CD8-positive, alpha-beta memory T cell (primary cell): ENCODE measurements at places on chromosomes 6 and 20. TPM values are rescaled to one million over a fixed set of nuclear protein-coding genes. Genes with fewer than 3 reads are reported as not detected.
A peak's percentile ranks its signal among the peaks of the same experiment; 100 is the strongest.

- no peak for DNase-seq
Measured at GRCh38 chr20:37892001-37892400, 10.9 kb upstream of the VSTM2L start.

- DNase-seq, result peak; percentile 75
Measured at GRCh38 chr6:24720131-24720603, 1.2 kb upstream of the C6orf62 start.

The DLK2 gene
- 1.9 TPM for total RNA-seq

The ENPP3 gene
- total RNA-seq, result 1.2 TPM

GRCh38 chr20:31675828-31676608 lies 38.3 kb downstream of the COX4I2 start:
- peak; percentile 52 for DNase-seq

DNA sequence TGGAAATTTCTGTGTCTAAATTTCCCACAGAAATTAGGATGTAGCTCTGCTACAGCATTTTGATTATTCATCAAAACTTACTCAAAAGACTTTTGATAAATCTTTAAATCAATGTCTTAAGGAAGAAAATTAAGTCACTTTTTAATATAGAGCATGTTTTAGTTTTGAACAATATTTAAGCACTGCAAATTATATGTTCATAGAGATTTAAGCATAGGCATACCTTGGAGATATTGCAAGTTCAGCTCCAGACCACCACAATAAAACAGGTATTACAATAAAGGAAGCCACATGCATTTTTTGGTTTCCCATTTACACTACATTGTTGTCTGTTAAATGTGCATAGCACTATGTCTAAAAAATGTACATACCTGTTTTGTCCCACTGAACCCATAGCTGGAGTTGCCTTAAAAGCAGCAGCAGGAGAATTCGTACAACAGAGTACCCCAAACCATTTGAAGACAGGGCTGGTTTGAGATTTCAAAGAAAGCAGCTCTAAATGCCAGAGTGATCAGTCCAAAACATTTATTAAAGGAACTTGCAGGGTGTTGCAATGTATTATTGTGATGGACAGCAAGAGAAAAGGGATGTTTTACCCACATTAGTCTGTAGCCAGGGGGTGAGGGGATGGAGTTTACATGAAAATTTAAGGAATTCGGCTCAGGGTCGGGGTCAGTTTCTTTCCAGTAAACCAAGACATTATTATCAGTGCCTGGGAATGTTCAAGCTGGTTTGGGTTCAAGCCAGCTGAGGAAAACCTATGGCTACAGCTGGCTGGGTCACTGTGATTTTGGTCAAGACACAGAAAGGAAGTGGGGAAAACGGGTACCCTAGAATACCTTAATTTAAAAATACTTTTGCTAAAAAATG lies 6.3 kb upstream of the LOC128125822 start:
- no peak for DNase-seq

GRCh38 chr6:166743406-166744222 lies 116.6 kb upstream of the RPS6KA2 start:
- no peak for DNase-seq

GRCh38 chr6:143937668-143937970 lies 70.4 kb downstream of the PLAGL1 start:
- no peak for DNase-seq

The ZSCAN23 gene
- 1.3 TPM for total RNA-seq

- DNase-seq, result no peak
Measured at GRCh38 chr6:90386399-90387382, 90.0 kb upstream of the BACH2 start.

- DNase-seq, result peak; percentile 23
Measured at GRCh38 chr6:133951881-133952814, 876 bp upstream of the TBPL1 start.

The CST4 gene
- not detected for total RNA-seq

The SAMD10 gene
- total RNA-seq, result 19.3 TPM

The TBC1D32 gene
- 4.9 TPM for total RNA-seq

The LAMA2 gene
- total RNA-seq, result 0.09 TPM

DNA sequence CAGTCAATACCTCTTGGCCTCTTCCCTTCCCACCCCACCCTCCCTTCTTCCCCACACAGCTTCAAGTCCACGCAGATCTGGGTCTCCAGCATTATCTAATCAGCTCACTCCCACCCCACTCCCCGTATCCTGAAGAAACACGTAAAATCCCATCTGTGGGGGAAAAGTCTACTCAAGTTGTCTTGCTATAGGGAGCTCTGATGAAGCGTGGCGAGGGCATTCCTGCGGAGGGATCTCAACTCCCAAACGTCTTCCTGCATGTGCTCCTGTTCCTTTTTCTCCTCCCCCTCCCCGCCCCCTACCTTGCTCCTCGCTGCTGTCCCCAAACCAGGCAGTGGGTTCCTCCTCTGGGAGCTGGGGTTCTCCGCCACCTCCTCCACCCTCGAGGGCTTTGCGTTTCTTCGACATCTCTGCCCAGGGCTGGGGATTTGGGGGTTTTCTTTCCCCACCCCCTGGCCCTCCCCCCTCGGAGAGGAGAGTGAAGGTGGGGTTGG lies 181.8 kb downstream of the TBXT start:
- DNase-seq, result no peak

DNA sequence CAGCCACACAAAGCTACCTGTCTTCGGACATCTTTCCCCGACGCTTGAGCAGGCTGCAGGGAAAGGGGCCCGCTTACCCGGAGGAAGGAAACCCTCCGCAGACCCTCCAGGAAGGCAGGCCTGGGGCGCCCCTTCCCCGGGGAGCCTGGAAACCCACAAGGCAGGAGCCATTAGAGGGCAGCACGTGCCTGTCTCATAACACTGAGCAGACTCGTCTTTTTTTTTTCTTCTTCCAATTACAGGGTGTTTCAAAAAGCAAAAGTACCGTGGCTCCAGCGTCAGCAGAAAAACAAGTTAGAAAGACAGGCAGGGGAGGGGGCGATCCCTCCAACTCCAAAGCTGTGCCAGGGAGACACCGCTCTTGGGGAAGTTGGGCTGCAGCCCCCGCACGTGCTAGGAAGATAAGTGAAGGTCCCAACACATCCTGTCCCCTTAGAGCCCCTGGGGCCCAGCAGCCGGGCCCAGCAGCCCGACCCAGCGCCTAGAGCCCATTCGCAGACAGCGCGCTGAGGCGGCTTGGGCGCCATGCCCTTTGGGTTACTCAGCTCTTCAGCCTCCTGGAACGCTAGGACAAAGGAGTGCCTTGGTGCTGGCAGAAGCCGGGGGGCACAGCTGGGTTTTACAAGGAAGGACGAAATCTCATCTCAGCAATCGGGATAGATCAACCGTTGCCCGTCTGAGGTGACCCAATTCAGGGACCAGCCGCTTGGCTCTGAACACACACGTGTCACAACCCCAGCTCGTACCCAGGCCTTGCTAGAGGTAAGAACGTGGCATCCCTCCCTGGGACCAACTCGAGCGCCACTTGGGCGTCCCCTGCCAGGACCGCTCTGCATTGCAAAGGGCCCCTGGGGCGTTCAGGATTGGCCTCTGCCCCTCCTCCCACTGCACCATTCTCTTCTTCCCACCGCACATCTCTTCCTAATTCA lies 136.3 kb downstream of the LY86 start:
- DNase-seq, result no peak

The TRAPPC3L gene
- total RNA-seq, result not detected

- no peak for DNase-seq
Measured at GRCh38 chr6:63140692-63141318, 70.5 kb upstream of the FKBP1C start.

The COX4I2 gene
- not detected for total RNA-seq

DNA sequence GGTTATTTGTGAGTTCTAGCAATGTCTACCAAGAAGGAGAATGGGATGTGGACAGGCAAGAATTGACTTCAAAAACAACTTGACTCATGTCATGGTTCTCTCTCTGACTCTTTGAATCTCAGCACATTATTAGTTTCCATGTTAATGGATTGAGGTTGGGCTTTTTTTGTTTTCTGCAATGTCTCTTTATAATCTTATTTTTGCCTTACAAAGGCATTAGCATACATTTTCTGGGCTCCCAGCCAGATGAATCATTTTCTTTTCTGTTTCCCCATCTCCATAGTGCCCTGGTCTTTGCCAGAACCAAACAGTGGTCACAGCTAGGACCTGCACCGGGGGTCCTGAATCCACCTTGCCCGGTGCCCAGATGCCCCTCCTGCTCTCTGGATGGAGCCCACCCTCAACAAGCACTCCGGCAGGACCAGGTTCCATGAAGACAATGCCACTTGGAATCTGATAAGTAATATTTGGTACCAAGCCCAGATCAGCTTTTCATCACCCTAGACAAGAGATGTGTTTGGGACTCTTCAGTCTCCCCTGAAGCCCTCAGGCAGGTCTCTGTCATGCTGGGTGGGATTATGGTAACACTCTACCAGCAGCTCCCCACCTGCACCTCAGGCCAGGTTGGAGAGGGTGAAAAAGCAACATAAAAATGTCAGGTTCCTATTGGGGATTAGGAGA lies 266.7 kb upstream of the SULF2 start:
- no peak for DNase-seq

DNA sequence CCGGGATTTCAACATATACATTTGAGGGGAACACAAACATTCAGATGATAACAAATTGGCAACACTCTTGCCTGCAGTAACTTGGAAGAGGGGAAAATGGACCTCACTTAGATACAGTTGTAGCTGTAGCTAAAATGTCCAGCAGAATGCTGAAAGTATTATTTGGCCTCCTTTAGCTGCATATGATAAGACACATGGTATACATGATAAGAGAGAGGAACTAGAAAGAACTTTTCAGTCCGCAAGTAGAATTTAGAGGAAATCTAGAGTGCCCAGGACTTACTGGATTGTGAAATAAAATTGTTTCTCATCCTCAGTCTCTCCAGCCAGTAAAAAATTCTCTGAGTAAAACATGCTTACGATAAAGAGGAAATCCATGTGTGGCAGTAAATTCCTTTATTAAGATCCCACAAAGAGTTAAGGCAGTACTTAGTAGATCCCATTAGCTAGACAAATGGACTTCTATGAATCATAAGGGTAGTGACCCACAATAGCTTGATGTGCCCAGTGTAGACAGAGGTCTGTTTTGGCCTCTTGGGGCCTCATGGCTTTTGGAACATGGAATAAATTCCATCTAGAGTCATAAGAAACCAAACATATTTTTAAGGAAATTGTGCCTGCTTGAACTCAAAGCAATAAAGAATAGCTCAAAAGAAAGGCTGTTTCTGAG lies 87.9 kb upstream of the RBM24 start:
- no peak for DNase-seq

DNA sequence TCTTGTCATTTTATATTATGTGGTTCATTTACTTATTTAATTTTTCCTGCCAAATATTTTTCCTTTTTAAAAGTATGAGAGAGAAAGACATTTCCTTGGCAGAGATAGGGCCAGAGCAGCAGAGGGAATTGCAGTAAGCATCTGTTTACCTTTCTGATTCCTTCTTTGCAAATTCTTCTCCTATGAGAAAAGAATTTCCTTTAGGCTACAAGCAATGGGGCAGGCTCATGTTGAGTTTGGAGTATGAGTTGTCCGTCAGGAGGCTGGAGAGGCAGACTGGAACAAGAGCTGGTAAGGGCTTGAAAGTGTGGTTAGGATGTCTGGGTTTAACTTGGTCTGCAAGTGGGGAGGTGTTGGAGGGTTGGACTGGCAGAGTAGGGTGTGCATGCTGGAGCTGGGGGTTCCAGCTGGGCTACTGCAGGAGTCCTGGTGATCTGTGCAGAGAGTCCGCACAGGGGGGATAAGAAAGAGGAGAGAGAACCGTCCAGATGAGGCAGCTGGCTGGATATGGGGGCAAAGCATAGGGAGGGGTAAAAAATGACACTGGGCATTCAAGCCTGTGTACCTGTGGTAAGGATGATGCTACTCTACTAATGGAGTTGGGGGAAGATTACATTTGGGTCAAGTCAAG lies 19.7 kb downstream of the TIAM2 start:
- no peak for DNase-seq

- DNase-seq, result no peak
Measured at GRCh38 chr6:42236030-42236429, 18.4 kb upstream of the MRPS10 start.

DNA sequence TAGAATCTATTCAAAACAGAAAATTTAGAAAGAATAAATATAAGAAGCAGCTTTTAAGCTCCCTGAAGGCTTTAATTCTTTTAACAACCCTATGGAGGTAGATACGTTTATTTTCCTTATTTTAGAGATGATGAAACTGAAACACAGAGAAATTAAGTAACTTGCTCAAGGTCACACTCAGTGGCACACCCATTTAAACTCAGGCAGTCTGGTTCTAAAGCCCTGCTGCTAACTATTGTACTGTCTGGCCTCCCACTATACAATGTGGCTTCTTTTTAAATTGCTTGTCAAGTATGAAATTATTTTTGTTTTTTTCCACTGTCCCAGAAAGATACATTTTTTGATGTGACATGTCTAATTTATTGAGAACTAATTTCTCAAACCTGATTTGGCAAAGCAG lies 55.7 kb downstream of the FAM217A start:
- no peak for DNase-seq

The MEI4 gene
- not detected for total RNA-seq

- DNase-seq, result no peak
Measured at GRCh38 chr20:34473262-34473883, 42.8 kb upstream of the DYNLRB1 start.

DNA sequence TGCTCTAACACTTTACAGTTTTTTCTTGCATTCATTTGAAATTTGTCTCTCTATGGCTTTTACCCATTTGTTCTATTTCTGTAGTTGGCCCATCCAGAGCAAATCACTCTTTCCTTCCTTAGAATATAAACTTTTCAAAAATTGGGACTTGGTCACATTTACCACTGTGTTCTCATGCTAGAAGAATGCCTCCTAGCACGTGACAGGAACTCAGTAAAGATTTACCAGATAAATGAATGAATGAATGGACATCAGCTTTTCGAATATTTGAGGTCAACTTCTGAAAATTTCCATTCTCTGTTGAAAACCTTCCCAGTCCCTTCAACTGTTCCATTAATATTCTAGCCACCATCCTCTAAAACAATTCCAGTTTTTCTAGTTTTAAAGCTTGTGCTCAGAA lies 294.5 kb downstream of the CD83 start:
- DNase-seq, result no peak

The RBL1 gene
- total RNA-seq, result 44.0 TPM

The FOXA2 gene
- total RNA-seq, result not detected

The GJA10 gene
- not detected for total RNA-seq

GRCh38 chr6:36444470-36444869 lies 1.7 kb downstream of the KCTD20 start:
- DNase-seq, result no peak

The GSTA3 gene
- not detected for total RNA-seq

The TCP11 gene
- total RNA-seq, result not detected

GRCh38 chr6:112457886-112458285 lies 110.8 kb downstream of the RFPL4B start:
- DNase-seq, result no peak

DNA sequence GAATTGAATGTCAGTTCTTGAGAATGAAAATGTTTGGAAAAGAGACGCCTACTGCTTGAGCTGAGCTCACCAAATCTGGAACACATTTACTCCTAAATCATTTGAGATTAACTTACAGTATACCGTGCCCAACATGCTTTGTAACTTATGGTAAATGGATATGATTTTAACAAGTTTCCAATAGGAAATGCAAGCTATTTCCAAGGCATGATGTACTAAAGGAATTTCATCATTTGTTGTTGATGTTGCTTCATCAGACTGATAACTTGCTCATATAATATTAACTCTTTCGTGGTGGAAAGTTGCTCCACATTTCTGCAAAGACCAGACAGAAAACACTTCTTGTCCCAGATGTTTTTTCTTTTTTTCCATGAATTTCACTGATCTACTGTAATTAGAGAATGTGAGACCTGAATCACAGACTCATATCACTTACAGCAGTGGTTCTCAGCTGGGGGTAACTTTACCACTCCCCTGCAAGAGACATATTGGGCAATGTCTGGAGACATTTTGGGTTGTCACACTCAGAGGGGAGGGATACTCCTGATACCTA lies 116.6 kb upstream of the TRAF3IP2 start:
- no peak for DNase-seq
